Fibroblast of skin of right quadriceps (primary cell): ENCODE measurements at places on chromosomes 4 and X.

DNA sequence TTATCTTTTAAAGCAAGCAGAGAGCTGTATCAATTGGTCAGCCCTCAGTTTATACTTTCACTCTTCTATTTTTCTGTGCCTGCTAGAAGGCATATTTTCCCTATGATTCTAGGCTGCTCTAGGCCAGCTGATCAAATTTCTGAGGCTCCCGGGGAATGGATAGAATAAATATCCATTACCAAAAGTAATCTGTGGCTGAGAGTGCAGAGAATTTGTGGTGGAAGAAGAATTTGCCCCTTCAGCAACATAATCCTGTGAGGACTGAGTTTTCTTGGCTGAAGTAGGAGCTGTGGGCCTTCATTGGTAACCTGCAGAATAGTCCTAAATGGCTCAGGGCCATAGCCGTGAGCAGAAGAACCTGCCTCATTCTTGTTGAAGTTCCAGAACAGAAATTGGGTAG lies 314.6 kb upstream of the CASK start:
- no peak for DNase-seq

DNA sequence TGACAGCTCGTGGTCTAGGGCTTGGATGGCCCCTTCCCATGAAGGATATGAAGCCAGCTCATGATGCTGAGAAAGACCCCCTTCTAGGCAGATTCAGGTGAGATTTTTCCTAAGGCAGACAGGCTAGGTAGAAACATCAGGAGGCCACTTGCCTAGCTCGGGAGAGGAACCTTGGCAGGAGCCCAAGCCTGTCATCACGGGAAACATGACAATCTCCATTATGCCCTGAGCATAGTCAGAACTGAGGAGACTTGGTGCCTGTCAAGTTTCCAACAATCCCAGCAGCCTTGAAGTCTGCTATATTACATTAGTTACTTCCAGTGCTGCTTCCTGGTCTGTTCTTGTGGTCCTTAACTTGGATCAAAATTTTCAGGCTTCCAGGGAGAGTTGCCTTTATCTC lies 18.7 kb upstream of the WDR1 start:
- no peak for DNase-seq

DNA sequence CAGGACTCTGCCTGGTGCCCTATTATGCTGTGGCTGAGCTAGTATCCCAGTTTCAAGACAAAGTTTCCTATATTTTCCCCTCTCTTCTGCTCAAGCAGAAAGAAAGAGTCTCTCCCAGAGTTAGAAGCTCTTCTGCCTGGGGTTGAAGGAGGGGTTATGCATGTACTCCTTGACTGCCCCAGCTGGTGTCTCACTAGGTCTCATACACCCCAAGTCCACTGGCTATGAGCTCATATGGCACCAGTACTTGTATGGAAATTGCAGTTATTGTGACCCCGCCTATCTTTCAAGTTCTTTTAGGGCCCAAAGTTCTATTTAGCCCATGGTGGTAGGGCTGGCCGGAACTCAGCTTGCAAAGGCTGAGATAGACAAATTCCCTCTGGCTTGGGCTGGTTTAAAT lies 131.8 kb downstream of the NBDY start:
- no peak for DNase-seq

GRCh38 chrX:119981286-119982070 lies 37.9 kb upstream of the NKAP start:
- peak; percentile 6 for DNase-seq
